Daoy (cell line): ENCODE measurements at places on chromosomes 11 and 22. TPM values are rescaled to one million over a fixed set of nuclear protein-coding genes. Genes with fewer than 3 reads are reported as not detected.

DNA sequence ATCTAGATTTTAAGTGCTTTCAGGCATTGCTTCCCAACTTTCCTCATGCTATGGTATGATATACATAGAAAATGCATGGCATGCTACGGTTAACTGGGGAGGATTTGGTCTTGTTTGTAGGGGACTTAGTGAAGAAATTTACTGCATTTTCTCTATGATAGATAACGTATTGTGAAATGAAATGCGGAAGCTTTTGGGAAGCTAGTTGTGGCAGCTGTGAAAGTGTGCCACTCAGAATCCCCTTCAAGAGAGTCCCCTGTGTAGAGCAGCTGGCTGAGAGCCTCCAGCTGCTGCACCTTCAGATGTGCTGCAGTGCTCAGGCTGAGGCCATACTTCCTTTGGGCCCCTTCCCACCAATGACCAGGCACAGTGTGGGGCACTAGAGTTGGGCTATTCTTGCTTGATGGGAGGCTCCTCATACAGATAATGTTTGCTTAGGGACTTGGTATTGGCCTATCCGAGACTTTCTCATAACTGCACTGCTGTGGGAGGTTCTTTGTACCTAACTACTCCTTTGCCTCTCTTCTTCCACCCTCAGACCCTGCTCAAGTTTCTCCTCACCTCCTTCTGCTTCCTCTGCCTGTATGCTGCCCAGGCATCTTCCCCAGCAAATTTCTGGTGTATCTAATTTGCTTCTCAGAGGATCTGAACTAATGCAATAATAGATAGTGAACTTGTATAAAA is 67.3 kb downstream of the HIPK3 start:
- DNase-seq, result no peak

DNA sequence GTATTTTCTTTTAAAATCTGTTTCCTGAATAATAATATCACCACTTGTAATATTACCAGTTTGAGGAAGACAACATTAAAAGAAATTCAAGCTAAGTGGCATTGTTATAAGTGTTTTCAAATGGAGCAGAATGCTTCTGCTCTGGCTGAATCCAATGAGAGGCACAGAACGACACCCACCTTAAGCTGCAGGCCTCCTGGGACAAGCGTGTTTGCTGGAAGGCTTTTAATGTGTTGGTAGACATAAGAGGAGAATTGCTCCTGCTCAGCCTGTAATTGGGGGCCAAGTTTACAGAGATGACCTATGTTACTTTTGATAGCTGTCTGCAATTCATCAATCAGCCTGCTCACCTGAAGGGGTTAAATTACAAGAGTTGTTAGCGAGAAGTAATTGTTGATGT is 242.2 kb downstream of the DCDC1 start:
- no peak for DNase-seq

CDON gene
- total RNA-seq, result 2.1 and 2.8 TPM in 2 replicates

UBQLN3 gene
- total RNA-seq, result not detected in 2 replicates

GRCh38 chr11:64796757-64797541 is 6.1 kb downstream of the MAP4K2 start:
- DNase-seq, result no peak

- DNase-seq, result no peak
Measured at GRCh38 chr11:32171445-32171844, 80.6 kb downstream of the RCN1 start.

GRCh38 chr11:67472882-67473281 is 3.8 kb upstream of the TMEM134 start:
- DNase-seq, result no peak

CATSPERZ gene
- 0.23 and 6.0 TPM in 2 replicates for total RNA-seq

CADM1 gene
- 91.4 and 101 TPM in 2 replicates for total RNA-seq

DNA sequence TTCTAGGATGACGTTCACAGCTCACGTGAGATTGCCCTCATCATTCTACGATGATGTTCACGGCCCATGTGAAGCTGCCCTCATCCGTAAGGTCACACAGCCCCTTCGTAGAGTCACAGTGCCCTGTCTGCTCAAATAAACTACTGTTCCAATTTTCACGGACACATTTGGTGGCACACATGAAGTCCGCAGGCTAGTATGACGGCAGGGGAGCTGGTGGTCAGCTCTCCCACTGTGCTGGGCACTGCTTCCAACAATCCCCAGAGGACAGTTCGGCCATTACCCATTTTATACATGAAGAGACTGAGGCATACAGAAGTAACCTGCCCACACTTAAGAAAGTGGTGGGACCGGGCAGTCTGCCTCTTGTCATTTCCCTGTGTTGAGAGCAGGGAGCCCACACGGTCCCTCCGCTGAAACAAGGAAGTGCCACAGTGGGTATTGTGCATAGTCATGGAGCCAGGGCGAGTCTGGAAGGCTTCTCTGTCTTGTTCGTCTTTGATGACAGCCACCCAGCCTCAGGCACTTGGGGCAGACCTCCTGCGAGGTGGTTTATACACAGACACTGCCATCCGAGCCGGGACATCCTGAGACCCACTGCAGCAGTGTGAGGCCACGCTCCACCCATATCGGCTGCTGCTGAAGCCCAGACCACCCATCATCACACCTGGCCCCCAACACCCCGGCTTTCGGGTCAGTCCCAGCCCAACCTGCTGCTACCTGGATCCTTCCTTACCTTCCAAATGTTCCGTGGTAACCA is 114.3 kb downstream of the PHF21B start:
- no peak for DNase-seq

- no peak for DNase-seq
Measured at GRCh38 chr11:108501396-108501795, 3.2 kb upstream of the POGLUT3 start.

DNA sequence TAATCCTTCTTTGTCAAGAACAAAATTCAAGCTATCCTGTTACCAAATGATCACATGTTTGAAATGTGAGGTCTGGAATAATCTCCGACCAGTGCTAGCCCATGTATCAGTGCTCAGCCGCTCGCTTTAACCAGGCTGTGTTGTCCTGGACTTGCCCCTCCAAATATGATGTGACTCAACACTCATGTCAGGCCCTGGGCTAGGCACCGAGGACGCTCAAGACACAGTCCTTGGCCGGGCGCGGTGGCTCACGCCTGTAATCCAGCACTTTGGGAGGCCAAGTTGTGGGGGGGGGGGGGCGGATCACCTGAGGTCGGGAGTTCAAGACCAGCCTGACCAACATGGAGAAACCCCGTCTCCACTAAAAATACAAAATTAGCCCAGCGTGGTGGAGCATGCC is 54.1 kb upstream of the WNT7B start:
- no peak for DNase-seq

OR51B5 gene
- total RNA-seq, result 0.11 TPM in 1 of 2 replicates, not detected in the other

DNA sequence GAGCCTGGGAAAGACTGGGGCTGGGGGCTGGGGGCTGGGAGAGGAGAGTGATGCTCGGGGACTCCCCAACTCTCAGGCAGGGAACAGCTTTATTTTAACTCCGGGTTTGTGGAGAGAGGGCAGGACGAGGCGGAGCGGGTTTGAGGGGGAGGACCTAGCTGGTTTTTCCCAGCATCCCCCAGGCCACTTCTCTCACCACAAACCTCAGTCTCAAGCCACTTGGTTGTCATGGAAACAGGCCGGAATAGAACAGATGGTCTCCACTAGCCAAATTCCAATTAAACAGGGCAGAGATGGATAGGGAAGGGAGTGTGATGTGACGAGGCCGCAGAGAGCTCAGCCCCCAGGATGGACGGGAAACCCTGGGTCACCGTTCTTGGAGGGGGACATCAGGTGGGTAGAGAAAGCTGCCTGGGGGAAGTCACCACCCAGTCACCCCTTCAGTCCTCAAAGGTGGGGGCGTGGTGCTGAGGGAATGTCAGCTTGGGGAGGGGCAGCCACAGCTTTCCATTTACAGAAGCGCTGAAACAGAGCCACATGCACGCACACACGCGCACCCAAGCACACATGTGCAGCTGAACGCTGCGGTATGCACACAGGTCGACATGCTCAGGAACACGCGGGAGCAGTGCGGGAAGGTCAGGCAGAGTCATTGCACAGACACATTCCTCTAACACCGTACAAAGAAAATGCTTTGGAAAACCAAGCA is 19.2 kb downstream of the NECTIN1 start:
- peak; percentile 32 for DNase-seq

MIF gene
- total RNA-seq, result 224 and 296 TPM in 2 replicates

DNA sequence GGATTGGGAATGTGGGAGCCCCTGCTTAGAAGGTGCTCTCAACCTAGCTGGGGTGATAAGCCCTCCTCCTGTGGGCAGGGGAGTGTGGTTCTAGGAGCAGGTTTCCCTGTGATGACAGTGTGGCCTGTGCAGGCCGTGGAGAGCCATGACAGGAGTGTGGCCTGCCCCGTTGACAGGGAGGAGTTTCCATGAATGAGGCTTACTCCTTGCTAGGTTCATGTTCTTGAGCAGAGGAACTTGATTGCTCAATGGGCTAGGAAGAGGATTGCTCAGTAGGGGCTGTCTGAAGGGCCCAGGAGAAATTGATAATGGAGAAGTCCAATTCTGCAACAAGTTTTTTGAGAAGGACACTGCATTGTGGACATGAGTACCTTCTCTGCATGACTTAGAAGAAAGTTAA is 92.0 kb downstream of the PPP6R3 start:
- no peak for DNase-seq

SCARF2 gene
- 9.3 and 9.5 TPM in 2 replicates for total RNA-seq

DNA sequence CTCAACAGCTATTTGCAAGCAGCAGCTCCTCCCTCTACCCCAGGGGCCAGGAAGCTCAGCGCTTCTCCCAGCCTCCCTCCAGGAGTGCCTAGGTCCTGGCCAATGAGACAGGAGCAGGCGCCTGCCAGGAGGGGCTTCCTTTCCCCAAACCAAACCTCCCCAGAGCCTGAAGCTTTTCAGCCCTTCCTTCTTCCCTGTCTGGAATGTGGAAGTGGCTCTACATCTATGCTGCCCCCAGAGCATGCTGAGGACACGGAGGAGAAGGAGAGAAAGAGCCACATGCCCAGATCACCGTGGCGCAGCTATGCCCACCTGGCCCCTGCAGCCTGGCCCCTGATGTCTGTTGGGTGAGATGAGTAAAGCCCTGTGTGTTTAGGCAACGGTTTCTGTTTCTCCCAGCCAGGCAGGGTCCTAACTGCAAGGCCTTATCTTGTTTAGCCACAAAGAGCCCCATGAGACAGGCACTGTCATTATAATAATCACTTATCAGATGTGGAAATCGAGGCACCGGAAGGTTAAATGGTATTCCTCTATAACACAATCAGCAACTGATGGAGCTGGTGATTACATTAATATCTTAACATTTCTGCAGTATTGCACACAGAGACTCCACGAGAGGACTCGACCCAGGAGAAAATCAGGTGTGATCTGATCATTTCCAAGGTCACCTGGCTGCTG is 315.8 kb downstream of the CTTN start:
- peak; percentile 37 for DNase-seq

DNA sequence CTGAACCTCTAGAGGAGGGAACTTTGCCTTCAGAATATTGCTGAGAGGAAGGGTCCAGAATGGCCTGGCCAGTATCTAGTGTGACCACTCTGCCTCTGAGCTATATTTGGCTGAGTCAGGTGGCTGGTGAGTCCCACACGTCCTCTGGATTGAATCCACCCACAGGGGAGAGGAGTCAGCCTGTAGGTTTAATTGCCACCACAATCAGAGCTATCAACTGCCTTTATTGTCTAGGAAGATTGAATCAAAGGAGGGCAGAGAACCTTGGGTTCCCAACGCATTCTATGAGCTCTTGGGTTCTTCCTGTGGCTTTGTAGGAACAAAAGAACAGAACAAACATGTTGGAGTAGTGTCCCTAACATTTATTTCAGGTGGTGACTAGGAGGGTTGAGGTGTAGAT is 67.7 kb downstream of the ST3GAL4 start:
- no peak for DNase-seq

DNA sequence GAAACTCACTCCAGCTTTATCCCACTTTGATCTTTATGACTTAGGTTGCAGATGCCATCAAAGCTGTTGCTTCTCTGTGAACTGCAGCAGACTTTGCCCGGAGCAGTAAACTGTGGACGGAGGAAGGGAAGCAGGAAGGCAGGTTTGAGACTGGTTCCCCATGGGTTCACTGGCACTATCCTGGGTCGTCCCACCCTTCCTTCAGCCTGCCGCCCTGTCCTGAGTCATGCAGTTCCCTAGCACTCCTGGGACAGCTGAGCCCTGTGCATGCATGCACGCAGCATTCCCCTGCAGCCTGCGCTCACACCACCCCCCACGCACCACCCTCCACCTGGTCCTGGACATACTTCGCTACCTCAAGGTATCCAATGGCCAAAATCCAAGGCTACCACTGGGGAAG is 23.5 kb upstream of the P2RY2 start:
- peak; percentile 28 for DNase-seq

ANGPTL5 gene
- not detected in 2 replicates for total RNA-seq

DNA sequence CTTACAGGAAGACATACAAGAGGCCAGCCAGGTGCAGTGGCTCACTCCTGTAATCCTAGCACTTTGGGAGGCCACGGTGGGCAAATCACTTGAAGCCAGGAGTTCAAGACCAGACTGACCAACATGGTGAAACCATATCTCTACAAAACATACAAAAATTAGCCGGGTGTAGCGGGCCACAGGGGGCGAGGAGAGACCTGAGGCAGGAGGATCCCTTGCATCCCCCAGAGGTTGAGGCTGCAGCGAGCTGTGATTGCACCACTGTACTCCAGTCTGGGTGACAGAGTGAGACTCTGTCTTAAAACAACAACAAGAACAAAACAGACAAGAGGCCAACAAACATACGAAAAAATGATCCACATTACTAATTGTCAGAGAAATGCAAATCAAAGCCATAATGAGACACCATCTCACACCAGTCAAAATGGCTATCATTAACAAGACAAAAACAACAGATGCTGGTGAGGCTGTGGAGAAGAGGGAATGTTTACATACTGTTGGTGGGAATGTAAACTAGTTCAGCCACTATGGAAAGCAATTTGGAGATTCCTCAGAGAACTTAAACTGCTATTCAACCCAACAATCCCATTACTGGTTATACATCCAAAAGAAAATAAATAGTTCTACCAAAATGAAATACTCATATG is 498.8 kb upstream of the ARHGAP42 start:
- DNase-seq, result no peak

IGSF9B gene
- 1.0 and 1.3 TPM in 2 replicates for total RNA-seq
